ENCODE measurements at places on chromosomes 12 and 14.

DNA sequence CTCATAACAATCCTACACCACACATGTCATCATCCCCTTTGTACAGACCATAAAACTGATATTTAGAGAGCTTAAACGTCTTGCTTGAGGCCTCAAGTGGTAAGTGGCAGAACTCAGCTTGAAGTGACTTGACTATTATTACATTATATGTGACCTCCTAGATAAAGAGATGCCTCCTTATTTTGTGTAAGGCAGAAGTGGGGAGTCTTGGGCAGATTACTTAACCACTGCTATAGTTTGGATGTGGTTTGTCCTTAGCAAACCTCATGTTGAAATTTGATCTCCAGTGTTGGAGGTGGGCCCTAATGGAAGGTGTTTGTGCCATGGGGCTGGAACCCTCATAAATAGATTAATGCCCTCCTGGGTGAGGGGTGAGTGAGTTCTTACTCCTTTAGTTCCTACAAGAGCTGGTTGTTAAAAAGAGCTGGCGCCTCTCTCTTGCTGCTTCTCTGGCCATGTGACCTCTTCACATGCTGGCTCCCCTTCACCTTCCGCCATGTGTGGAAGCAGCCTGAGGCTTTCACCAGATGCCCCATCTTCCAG lies 37.4 kb downstream of the RCOR1 start:
- DNase-seq, result no peak

GRCh38 chr14:74161526-74162158 lies 76.9 kb downstream of the LIN52 start:
- DNase-seq, result no peak

DNA sequence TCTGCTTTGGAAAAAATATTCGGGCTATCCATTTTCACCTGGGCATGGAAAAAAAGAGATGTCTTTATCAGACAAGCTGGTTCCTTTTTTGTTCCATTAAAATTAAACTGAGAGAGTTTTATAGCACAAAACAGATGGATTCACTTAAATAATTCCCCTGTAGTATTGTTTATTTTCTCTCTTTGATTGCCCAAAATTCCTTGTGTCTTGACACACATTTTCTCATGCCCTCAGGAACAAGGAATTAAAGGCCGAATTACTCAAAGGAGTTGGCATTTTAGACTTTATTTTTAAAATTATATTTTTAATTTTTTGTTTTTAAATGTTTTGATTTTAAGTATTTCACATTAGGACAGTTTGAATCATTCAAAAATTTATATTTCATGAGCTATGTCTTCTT lies 69.6 kb upstream of the SLCO1C1 start:
- DNase-seq, result no peak

DNA sequence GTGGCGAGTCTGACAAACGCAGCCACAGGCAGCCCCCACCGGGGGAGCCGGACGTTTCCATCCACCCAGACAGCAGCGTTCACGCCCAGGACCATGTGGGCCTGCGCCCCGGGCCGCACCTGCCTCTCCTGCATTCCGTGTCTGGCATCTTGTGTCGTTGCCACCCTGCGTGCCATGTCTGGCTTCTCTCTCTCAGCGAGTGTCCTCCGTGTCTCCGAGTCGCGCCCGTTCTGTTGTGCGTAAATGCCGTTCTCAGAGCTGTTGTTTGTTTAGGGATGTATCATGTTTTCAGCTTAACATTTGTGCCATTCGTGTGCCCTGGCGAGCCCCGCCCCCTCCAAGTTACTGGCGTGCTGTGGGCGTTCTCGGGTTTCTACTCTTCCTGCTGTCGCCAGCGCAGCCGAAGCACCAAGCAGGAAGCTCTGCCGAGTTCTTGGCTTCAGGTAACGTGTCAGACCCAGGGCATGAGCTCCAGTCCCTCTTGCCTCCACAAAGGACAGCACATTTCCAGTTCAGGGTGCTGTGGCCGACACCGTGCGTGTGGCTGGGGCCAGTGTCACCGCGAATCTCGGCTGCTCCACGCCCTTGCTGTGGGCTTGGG lies 34.6 kb downstream of the NOC4L start:
- no peak for DNase-seq

DNA sequence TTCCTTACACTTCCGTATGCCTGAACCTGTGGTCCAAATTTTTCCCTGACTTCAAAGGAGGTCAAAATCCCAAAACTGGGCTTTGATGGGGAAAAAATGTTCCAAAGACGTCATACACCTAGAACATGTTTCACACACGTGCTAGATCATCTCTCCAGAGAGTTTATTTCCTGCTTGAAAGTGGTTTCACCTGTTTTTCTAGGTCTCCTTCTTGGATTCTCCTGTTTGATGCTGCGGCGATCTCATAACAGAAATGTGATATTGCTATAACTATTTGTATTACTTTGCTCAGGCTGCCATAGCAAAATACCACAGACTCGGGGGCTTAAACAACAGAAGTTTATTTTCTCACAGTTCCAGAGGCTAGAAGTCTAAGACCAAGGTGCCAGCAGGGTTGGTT lies 19.7 kb upstream of the TMCC3 start:
- DNase-seq, result no peak

DNA sequence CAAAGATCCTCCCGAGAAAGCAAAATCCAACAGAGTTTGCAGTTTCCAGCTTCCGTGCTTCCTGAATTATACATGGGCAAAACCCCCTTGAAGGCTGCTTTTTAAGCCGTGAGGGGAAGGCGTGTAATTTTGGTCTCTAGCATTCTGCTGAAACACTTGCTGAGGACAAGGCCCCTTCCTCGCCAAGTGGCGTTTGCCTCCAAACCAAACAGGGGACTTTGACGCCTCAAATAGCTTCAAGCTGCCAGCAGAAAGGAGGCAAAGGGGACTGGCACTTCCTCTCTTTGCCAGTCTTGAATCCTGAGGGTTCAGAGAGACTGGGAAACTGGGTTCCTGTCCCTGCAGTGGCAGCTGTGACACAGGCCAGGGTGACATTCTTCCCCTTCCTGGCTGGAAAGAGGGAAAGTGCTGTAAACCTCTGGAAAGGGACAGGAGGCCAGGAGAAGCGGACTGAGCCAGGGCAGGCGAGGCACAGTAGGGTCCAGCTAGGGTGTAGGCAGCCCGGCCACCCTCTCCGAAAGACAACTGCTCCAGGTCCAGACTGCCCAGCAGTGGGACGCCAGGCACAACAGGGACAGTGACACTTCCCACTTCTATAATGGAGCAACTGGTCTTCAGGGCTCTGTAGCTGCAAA lies 96.2 kb upstream of the MED13L start:
- DNase-seq, result no peak

GRCh38 chr14:24366413-24366720 lies 1.6 kb upstream of the NFATC4 start:
- no peak for DNase-seq

DNA sequence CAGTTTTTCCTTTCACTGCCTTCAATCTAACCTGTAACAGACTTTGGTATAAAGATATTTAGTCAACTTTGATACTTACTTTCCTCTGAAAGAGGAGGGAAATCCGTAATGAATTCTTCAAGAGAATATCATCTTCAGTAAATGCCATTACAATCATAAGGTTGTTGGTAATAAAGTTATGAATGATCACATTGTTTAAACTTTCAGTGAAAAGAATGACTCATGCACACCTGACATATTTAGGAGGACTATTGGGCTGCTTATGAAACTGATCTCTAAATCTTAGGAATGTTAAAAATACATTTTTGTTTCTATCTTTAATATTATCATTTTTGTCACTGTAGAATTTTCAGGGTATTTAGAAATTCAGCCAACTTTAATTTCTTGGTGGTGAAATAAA lies 474.7 kb downstream of the SLC16A7 start:
- no peak for DNase-seq

- DNase-seq, result no peak
Observed at GRCh38 chr14:92958373-92959188, 35.6 kb downstream of the CHGA start.

DNA sequence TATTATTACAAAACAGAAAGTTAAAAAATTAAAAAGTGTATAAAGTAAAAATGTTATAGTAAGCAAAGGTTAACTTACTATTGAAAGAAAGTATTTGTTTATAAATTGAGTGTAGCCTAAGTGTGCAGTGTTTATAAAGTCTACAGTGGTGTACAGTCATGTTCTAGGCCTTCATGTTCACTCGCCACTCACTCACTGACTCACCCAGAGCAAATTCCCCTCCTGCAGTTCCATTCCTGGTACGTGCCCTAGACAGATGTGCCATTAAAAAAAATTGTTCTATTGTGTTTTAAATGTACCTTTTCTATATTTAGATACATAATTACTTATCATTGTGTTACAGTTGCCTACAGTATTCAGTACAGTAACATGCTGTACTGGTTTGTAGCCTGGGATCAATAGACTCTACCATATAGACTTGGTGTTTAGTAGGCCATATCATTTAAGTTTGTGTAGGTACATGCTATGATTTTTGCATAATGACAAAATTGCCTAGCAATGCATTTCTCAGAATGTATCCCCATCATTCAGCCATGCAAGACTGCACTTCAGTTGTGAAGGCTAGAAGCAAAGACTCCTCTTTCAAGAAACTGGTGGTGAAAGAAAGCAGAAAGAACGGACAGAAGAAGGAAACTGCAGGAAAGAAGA lies 100.6 kb downstream of the DACT1 start:
- peak; percentile 83 for DNase-seq

- DNase-seq, result peak; percentile 23
Observed at GRCh38 chr12:94769047-94769420, 118.7 kb upstream of the TMCC3 start.

DNA sequence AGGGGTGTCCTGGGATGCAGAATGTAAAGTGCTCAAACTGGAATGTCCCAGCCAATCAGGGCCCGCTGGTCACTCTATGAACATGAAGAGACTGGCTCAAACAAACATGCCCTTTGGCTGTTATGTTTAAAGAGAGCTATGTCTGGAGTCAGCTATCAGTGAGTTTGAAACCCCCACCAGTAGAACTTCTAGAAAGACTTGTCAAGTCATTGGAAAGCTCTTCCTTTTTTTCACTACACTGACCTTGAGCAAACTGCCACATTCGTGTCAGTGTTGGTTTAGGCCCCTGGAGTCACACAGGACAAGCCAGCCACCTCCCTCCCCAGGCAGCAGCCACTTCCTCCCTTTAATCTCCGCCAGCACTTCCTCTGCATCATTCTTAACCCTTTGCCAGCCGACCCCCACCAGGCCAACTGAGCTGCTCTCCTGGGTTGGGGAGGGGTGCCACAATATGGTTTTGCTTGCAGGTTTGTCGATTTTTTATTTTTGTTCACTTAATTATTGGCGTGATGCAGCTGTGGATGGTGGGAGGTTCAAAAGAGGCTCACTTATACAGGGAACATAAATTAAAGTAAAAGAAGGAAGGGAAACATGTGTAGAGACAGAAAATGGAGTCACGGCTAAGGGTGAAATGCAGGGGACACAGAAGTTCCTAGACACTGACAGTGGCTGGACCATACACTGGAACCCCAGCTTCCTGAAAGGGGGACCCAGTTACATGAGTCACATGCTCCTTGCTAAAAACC lies 25.3 kb downstream of the CMKLR1 start:
- DNase-seq, result no peak

DNA sequence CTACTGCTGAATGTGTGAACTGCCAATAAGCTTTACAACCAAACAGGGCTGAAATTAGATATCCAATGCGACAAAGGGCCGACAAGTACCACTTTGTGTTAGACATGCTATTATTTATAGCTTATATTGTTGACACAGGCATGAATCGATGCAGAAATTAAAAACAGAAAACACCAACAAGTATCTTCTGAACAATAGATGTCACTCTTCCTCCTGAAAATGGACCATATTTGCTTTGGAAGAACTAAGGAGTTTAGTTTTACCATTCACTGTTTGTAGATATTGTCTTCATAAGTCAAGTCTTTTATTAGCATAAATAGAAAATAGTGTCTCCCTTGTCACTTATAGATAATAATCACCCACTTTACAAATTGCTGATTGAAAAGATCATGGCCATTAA lies 86.5 kb downstream of the LRIG3 start:
- no peak for DNase-seq

DNA sequence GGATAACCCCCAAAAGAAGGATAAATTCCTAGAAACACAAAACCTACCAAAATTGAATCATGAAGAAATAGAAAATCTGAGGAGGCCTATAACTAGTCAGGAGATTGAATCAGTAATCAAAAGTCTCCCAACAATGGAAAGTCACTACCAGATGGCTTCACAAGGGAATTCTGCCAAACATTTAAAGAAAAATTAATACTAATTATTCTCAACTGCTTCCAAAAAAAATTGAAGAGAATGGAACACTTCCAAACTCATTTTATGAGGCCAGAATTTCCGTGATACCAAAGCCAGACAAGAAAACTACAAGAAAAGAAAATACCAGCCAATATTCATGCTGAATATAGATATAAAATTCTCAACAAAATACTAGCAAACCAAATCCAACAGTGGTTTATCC lies 7.8 kb upstream of the ABCC9 start:
- DNase-seq, result no peak

GRCh38 chr12:101750152-101750551 lies 10.9 kb upstream of the SYCP3 start:
- DNase-seq, result no peak

DNA sequence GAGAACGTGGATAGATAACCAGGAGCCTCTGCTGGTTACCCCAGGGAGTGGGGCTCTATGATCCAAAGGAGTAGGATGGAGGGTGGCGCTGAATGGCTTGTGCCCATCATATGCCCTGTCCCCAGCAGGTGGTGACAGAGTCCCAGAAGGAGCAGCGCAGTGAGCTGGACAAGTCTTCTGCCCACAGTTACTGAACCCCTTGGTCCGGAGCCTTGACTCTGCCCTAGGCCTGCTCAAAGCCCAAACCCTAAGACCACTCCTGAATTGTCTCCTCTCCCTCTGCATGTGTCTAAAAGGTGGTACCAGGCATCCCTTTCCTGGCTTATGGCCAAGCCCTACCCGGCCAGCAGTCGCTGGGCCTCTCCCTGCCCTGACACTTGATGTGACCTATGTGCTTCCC lies 3.2 kb downstream of the PRPH start:
- no peak for DNase-seq

DNA sequence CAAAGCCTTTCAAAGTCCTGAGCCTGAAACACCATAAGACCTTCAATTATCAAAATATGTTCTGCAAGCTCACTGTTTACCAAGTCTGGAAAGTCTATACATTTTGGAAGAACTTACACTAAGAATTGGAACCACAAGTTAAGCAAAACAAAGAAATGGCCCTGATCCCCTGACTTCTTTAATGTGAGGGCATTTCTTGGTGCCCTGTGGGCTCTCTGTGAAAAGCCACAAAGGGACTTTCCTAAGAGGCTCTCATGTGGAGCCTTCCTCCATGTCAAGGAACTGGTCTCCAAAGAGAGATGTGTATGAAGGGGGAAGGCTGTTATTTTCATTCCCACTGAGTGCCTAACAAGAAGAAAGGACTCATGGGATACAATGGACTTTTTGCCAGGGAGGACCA lies 13.5 kb upstream of the MYH6 start:
- DNase-seq, result no peak

GRCh38 chr12:89492883-89493282 lies 31.7 kb downstream of the GALNT4 start:
- no peak for DNase-seq

DNA sequence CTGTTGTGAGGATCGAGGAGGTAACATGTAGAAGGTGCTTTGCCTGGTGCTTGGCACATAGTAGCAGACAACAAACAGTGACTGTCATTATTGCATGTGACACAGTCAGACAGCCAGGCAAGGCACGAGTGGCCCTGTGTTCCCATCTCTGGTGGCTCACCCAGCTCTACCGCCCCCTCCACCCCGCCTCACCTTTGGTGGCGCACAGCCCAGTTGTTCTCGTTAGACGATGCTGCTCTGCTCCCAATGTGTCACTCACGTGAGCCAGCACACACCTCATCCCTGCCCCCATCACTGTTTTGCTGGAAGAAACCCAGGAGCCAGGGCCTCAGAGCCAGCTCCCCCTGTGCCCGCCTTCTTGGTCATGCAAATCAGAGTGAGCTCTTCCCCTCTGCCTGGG lies 113.3 kb downstream of the CALM1 start:
- DNase-seq, result no peak
